ENCODE measurements at places on chromosomes 3 and 15. TPM values are rescaled to one million over a fixed set of nuclear protein-coding genes. Genes with fewer than 3 reads are reported as not detected.

GRCh38 chr15:94185547-94186236 is 45.7 kb upstream of the MCTP2 start:
- H3K27ac ChIP-seq = no peak overlapping the region
- no peak for DNase-seq
- no peaks in the 10 kb centered on the region for H3K4me1 ChIP-seq
- no peaks in the 10 kb centered on the region for H3K36me3 ChIP-seq

- no peak overlapping the region for H3K4me3 ChIP-seq
- no peak overlapping the region for H3K27ac ChIP-seq
- no peaks in the 10 kb centered on the region for H3K27me3 ChIP-seq
- DNase-seq = peak; percentile 11
- no peaks in the 10 kb centered on the region for H3K36me3 ChIP-seq
Measured at GRCh38 chr3:168117853-168118313, 22.2 kb upstream of the GOLIM4 start.

DNA sequence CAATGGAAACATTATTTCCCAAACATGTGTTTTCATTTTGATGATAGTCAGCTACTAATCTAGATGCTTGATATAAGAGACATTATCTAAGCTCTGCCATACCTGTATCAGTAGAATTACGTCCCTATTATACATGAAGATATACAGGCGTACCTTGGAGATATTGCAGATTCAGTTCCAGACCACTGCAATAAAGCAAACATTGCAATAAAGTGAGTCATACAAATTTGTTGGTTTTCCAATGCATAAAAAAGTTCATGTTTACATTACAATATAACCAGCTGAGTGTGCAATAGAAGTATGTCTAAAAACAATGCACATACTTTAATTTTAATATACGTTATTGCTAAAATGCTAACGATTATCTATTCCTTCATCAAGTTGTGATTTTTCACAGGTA is 236.0 kb upstream of the ZNF717 start:
- no peak overlapping the region for H3K4me3 ChIP-seq
- peaks cover 10% of the 10 kb centered on the region for H3K4me1 ChIP-seq
- H3K27ac ChIP-seq = no peak overlapping the region
- DNase-seq = no peak
- peaks cover 6% of the 10 kb centered on the region for H3K36me3 ChIP-seq

APEH gene
- 109 TPM for total RNA-seq

DNA sequence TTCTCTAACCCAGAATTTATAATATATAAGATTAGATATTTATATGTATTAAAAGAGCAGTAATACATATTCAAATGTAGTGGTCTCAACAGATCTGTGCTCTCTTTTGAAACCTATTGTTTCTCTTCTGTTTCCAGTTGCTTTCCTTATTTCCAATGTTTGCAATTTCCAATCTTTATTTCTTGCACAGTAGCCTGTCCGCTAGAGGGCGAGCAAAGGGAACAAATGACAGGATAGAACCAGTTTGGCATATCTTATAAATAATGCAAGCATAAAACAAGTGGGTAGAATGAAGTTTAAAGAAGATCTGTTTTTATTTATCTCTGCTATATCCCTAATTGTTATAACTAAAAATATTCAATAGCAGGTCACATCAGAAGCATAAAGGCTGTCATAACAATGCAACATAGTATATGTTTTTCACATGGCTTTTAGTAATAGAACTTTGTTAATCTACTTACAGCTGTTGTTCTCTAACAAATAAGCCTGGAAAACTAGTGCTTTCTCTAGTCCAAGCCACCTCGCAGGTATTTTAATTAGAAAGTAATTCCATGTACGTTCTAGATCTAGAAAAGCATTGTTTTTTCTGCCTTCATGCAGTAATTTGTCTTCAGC is 15.1 kb upstream of the TCAIM start:
- H3K4me3 ChIP-seq = no peak overlapping the region
- peaks cover 7% of the 10 kb centered on the region for H3K4me1 ChIP-seq
- H3K27me3 ChIP-seq = peaks cover 3% of the 10 kb centered on the region
- no peaks in the 10 kb centered on the region for H3K36me3 ChIP-seq

GRCh38 chr15:75357976-75358673 is 10.3 kb downstream of the MAN2C1 start:
- H3K4me1 ChIP-seq = no peaks in the 10 kb centered on the region
- H3K4me3 ChIP-seq = no peak overlapping the region
- H3K27ac ChIP-seq = no peak overlapping the region
- no peaks in the 10 kb centered on the region for H3K27me3 ChIP-seq
- H3K36me3 ChIP-seq = 0 out of 2 replicates have a peak, but pooled peaks cover 4% of the 10 kb centered on the region

- no peak overlapping the region for H3K27ac ChIP-seq
- DNase-seq = no peak
- H3K27me3 ChIP-seq = peaks cover 16% of the 10 kb centered on the region
- no peaks in the 10 kb centered on the region for H3K4me1 ChIP-seq
Measured at GRCh38 chr3:70546679-70547078, 234.2 kb upstream of the MDFIC2 start.

DNA sequence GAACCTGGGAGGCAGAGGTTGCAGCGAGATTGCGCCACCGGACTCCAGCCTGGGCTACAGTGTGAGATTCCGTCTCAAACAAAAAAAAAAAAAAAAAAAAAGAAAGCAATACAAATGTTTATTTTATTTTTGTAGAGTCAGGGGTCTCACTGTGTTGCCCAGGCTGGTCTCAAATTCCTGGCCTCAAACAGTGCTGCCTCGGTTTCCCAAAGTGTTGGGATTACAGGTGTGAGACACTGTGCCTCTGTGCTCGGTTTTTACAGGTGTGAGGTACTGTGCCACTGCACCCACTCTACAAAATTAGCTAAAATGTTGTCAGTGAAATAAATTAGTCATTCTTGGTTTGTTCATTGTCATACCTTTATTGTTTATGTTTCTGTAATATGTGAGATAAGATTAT is 5.5 kb downstream of the PIAS1 start:
- H3K4me1 ChIP-seq = peaks cover 47% of the 10 kb centered on the region
- DNase-seq = no peak
- H3K27me3 ChIP-seq = no peaks in the 10 kb centered on the region
- H3K27ac ChIP-seq = no peak overlapping the region

DNA sequence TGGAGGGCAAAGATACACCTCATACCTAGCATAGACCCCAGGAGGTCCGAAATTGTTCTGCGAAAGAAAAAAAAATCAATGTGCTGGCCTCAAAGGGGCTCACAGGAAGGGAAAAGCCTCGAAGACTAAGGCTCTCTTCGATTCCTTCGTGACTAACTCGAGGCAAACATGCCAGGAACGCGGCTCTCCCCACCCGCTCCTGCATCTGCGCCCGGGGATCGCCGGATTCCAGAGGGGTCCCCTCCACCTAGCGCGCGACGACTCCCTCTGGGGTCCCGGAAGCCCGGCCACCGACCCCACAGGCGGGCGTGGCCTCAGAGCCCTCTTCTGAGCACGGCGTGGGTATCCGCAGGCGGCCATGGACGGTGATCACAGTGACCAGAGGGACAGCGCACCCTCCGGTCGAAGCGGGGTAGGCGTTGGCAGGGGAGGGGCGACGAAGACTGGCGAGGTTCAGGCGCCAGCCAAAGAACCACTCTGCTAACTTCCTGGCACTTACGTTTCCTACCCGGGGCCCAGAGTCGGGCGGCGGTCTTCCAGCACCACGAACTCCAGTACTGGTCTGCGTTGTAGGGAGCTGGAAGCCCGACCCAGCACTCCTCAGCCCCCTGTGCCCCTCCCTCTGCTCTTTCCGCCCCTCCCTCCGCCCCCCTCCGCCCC is 515 bp upstream of the EIF3J start:
- peak overlapping the region; percentile 98 for H3K27ac ChIP-seq
- H3K4me3 ChIP-seq = peak overlapping the region; percentile 95
- peaks cover 5% of the 10 kb centered on the region for H3K27me3 ChIP-seq
- H3K4me1 ChIP-seq = peaks cover 44% of the 10 kb centered on the region
- H3K36me3 ChIP-seq = peaks cover 49% of the 10 kb centered on the region

CFAP20DC gene
- 1.6 TPM for total RNA-seq

GRCh38 chr3:181690769-181691168 is 21.0 kb upstream of the SOX2 start:
- DNase-seq = no peak
- no peaks in the 10 kb centered on the region for H3K4me1 ChIP-seq
- no peak overlapping the region for H3K27ac ChIP-seq
- no peak overlapping the region for H3K4me3 ChIP-seq
- no peaks in the 10 kb centered on the region for H3K36me3 ChIP-seq
- peaks cover 8% of the 10 kb centered on the region for H3K27me3 ChIP-seq

GRCh38 chr15:68471541-68471940 is 39.6 kb upstream of the ITGA11 start:
- peaks cover 32% of the 10 kb centered on the region for H3K27me3 ChIP-seq
- peaks cover 16% of the 10 kb centered on the region for H3K4me1 ChIP-seq
- DNase-seq = no peak
- H3K27ac ChIP-seq = no peak overlapping the region
- 0 out of 2 replicates have a peak, but pooled peaks cover 5% of the 10 kb centered on the region for H3K36me3 ChIP-seq
- H3K4me3 ChIP-seq = no peak overlapping the region

DNA sequence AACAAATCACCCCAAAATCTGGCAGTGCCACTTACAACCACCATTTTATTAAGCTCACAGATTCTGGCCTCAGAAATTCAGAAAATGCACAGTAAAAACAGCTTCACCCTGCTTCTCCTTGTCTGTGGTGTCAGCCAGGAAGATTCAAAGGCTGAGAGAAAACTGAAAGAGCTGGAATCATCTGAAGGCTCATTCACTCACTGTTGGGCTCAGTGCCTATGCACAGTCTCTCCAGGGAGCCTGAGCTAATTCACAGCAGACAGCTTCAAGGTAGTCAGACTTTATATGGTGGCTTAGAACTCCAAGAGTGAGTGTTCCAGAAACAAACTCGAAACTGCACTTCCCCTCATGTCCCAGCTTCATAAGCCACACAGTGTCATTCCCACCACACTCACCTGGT is 16.5 kb upstream of the PLOD2 start:
- H3K4me3 ChIP-seq = peak overlapping the region; percentile 36
- peaks cover 6% of the 10 kb centered on the region for H3K36me3 ChIP-seq
- H3K27me3 ChIP-seq = peaks cover 3% of the 10 kb centered on the region
- no peak for DNase-seq

TM4SF1 gene
- 11.5 TPM for total RNA-seq

DNA sequence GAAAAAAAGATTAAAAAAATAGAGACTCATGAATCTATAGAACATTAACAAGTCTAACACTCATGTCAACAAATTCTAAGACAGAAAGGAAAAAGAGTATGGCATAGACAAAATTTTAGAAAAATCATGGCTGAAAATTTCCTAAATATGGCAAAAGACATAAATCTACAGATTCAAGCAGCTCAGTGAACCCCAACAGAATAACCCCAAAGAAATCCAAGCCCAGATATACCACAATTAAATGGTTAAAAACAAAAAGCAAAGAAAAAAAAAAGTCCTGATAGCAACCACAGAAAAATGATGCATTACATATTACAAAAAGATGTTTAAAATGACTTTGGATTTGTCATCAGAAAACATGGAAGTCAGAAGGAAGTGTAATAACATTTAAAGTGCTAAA is 75.6 kb downstream of the AQR start:
- H3K4me1 ChIP-seq = peaks cover 26% of the 10 kb centered on the region
- H3K36me3 ChIP-seq = peaks cover 64% of the 10 kb centered on the region
- no peak overlapping the region for H3K4me3 ChIP-seq
- no peaks in the 10 kb centered on the region for H3K27me3 ChIP-seq

Data from HFFc6 (cell line).